ENCODE measurements at places on chromosomes 7 and 10.
A peak's percentile ranks its signal among the peaks of the same experiment; 100 is the strongest.

DNA sequence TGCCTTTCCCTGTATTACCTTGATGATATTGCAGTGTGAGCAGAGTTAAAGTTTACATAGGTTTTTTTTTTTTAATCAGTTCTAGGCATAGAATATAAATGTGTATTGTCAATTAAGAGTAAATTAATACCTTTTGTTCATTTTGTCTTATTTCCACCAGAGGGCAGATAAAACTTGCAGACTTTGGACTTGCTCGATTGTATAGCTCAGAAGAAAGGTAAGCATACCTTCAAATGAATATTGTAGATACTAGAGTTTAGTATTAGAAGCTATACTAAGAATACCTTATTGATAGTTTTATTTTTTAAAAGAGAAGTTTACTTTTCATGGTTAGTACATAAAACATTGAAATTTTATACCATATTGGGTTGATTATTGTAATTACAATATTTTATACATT, 86.8 kb downstream of the MPLKIP start:
- DNase-seq = no peak

GRCh38 chr10:133186416-133187090, 26.5 kb downstream of the KNDC1 start:
- DNase-seq = no peak

DNA sequence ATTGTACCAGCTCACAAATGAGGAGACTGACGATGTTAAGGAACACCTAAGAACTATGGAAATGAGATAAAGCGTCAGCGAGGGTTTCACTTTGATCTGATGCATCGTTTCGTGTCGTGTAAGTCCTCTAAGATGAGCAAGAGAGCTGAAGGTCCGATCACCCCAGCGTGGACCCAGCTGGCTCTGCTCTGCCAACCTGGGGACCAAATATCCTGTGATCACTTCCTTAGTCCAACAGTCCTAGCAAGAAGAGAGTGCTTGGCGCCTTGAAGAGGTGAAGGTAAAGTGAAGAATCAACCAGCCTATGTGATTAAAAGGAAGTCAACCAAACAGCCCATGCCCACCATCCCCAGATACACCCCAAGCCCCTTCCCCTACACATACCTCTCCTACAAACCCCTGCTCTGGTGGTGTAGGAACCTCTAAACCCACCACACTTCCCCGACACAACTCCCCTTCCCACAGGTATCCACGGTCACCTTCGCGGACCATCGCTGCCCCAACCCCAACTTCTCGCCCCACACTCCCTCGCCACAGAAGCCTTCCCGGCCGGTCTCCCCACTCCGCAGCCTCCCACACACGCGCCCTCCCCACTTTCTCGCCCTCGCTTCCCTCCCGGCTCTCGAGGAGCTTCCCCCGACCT, 722 bp downstream of the UPF2 start:
- DNase-seq = peak; percentile 31

DNA sequence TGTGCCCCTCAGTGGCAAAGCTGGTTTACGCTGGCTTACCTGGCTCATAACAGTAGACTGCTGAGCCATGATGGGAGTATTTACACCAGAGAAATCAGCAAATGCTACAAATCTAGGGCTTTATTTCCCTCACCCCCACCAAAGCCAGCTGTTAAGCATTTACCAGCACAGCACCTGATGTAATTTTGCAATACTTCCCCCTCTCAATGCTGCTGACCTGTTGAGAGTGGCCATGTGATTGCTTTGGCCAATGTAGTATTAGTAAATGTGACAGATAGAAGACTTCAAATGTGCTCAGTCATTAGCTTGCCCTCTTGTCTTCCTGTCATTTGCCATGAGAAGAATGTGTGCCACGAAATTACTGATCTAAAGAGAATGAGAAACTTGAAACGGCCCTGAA, 46.6 kb downstream of the HERPUD2 start:
- DNase-seq = no peak

GRCh38 chr10:58384095-58384494, 1.1 kb upstream of the TFAM start:
- DNase-seq = no peak

GRCh38 chr10:17125206-17125893, 4.3 kb downstream of the CUBN start:
- DNase-seq = no peak

- no peak for DNase-seq
Observed at GRCh38 chr10:69860271-69860670, 58.6 kb downstream of the COL13A1 start.

- no peak for DNase-seq
Observed at GRCh38 chr10:31642281-31642680, 286.4 kb downstream of the ARHGAP12 start.

DNA sequence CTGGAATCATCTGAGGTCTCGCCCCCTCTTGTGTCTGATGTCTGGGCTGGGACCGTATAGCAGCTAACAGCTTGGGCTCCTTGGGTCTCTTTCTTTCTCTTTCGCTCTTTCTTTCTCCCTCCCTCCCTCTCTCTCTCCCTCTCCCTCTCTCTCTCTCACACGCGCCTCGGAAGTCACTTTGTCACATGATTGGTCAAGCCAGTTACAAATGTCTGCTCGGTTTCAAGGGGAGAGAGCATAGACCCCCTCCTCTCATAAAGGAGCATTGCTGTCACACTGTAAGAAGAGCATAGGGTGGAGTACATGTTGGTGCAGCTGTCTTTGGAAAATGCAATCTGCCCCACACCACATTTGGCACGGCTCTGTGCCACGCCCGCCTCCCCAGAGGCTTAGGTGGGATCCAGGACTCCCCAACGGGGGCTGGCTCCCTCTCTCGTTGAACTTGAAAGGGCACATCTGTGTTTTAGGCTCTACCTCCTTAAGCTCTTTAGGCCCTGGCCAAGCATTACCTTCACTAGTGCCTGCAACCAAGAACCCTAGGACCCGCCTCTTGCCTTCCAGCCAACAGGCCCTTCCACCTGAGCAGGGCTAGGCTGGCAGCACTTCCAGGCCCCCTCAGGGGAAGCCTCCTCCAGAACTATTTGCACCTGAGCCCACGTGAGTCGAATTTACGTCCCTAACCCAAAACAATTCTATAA, 61.9 kb upstream of the CACUL1 start:
- DNase-seq = no peak

DNA sequence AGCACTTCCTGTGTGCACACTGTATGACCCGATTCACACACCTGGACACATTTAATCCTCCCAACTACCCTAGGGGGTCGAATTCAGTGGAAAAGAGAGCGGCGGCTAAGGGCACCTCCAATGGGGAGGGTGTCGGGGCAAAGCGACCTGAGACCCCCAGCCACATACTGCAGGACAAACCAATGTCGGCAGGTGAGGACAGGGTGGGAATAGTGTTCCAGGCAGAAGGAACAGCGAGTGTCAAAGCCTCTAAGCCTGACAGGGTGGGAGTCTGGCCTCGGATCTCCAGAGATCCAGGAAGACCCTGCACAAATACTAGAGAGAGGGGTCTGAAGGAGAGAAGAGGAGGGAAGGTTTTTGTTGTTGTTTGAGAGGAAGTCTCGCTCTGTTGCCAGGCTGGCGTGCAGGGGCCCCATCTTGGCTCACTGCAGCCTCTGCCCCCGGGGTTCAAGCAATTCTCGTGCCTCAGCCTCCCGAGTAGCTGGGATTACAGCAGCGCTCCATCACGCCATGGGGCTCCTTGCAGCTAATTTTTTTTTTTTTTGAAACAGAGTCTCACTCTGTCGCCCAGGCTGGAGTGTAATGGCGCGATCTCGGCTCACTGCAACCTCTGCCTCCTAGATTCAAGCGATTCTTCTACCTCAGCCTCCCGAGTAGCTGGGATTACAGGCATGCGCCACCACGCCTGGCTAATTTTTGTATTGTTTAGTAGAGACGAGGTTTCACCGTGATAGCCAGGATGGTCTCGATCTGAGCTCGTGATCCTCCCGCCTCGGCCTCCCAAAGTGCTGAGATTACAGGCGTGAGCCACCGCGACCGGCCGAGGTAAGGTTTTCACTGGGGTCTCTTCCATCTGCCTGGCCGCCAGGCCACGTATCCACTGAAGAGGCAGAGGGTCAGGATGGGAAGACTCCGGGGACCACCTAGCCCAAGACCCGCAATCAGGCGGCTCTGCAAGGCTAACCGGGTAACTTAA, 1.2 kb upstream of the ARPC1B start:
- DNase-seq = no peak

DNA sequence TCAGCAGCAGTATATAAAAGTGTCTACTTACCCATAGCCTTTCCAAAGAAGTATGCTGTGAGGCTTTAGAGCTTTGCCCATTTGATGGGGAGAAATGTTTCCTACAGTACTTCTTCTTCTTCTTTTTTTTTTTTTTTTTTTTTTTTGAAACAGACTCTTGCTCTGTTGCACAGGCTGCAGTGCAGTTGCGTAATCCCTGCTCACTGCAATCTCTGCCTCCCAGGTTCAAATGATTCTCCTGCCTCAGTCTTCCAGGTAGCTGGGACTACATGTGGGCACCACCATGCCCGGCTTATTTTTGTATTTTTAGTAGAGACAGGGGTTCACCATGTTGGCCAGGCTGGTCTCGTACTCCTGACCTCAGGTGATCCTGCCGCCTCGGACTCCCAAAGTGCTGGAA, 101.7 kb upstream of the TMEM26 start:
- peak; percentile 27 for DNase-seq

- DNase-seq = no peak
Observed at GRCh38 chr10:44860811-44861736, 50.1 kb upstream of the TMEM72 start.

GRCh38 chr10:126160571-126160970, 227.7 kb downstream of the ADAM12 start:
- no peak for DNase-seq

DNA sequence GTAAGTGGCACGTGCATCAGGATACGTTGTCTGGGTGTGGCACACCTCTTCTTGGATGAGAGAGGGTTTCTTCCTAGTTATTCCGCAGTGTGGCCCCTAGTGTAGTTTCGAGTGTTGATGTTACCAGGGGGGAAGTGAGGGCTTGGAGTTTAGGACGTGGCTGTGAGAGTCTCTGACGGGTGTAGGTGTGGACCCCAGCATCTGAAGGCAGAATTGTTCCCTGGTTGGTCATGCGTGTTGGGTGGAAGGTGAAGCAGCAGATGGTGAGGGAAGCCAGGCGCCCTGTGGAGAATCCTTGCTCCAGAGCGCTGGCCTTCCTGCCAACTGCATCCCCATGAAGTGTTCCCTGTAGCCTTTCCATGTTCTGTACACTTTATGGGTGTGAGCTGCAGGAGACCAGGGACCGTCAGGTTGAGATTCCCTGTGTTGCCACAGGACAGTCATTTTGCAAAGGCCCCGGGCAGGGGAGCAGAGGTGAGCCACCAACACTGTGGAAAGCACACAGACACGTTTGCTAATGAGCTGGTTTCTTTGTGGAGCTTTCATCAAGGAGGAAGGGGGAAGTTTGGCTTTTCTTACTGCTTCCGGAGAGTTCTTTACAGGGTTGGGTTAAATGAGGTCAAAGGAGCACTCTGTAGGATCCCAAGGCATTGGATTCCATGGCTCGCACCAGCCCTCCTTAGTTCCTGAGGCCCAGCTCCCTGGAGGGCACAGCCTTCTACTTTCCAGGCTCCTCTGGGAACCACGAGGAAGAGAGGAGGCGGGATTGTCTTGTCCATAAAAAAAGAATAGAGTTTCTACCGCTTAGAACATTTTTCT, 32.0 kb downstream of the TSPAN14 start:
- no peak for DNase-seq

- no peak for DNase-seq
Observed at GRCh38 chr10:73865107-73865458, 9.3 kb downstream of the CAMK2G start.

DNA sequence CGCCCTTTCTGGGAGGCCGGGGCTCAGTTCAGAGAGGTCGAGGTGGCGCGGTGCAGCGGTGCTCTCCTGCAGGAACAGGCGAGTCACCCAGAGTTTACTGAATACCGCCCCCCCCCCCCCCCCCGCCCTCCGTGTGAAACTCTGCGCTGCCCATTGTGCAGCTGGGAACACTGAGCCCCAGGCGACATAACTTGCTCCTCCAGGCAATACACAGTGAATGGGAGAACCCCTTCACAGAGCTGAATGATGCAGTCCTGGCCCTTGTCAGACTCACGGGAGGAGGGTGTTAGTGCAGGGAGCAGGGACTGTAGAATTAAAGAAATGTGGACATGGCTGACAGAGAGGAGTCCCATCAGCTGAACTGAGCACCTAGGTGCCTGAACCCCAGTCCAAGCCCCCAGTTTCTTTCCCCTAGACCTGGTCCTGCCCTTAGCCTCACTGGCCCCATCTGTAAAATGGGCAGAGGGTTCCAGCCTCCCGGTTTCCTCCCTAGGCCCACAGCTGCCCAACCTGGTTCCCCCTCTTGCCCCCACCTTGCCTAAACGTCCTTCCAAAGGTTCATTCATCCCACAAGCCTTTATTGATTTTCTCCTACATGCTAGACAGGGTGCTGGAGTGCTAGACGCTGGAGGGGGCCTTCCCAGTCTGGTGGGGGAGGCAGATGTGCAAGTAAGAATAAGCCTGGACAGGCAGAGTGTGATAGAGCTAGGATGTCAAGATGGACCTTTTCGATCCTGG, 869 bp upstream of the LOXL4 start:
- DNase-seq = peak; percentile 36

DNA sequence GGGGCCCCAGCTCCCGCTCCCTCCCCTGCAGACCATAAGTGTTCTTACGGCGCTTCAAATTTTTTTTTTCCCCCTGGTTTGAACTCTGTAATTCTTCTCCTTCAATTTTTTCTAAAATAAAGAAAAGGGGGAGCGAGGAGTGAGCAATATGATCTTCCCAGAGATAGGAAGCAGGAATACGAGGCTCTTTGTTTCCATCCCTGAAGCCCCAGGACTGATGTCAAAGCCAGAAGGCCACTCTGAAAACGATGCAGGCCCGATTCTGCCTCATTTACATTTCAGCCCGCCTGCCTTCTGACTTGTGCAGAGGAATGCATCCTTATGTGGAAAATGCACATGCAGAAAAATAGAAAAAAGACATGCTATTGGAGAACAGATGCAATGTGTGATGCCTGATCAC, 401.5 kb upstream of the MKI67 start:
- DNase-seq = no peak

DNA sequence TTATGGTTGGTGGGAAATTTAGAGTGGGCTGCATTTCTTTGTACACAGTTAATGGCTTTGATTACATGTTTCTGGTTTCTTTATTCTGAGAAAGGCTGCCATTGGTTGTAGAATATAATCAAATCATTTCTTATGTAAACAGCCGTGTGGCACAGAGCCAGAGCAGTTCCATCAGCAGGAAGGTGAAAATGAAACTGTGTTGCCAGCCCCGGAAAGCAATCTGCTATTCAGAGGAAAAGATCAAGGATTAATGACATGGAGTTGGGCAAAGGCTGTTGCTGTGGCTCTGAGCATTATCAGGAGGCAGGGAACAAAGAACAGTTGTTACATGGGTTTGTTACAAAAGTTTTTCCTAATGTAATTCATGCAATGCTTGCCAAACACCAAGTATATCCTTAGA, 74.2 kb upstream of the ZNF716 start:
- DNase-seq = no peak

GRCh38 chr10:28914701-28915100, 237.4 kb downstream of the BAMBI start:
- DNase-seq = no peak

Measured in cardiac muscle cell (in vitro differentiated cells and primary cell).